ENCODE measurements at places on chromosomes 7 and 10.

- no peaks in the 10 kb centered on the region for H3K4me1 ChIP-seq
- no peak overlapping the region for H3K4me3 ChIP-seq
- peaks cover 4% of the 10 kb centered on the region for H3K27me3 ChIP-seq
- no peaks in the 10 kb centered on the region for H3K36me3 ChIP-seq
Measured at GRCh38 chr7:8389593-8390261, 43.7 kb upstream of the NXPH1 start.

DNA sequence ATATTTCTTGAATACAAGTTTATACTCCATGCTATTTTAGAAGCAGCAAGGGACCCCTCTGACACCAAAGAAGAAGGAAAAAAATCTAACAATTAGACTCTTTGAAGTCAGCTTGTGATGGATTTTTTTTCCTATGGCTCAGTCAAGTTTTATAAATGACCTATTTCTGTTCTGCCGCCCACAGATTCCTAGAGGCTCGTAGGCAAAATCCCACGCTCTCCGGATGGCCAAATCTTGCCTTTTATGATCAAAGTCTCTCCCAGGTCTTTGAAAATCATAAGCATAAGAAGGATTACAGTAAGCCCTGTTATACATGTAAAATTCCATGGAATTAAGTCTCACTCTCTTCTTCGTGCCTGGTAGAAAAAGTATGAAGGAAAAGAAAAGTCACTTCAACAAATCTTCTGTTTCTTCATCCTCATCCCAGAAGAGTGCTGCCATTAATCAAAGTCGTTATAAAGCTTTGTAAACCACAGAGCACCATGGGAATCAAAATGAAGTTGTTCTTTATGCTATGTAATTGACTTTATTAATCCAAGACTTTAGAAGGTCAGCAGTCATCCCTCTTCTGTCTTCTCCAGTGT is 33.1 kb downstream of the ASB13 start:
- H3K27ac ChIP-seq: no peak overlapping the region
- DNase-seq: no peak
- no peaks in the 10 kb centered on the region for H3K27me3 ChIP-seq
- H3K4me3 ChIP-seq: no peak overlapping the region
- peaks cover 16% of the 10 kb centered on the region for H3K4me1 ChIP-seq
- H3K36me3 ChIP-seq: no peaks in the 10 kb centered on the region

DNA sequence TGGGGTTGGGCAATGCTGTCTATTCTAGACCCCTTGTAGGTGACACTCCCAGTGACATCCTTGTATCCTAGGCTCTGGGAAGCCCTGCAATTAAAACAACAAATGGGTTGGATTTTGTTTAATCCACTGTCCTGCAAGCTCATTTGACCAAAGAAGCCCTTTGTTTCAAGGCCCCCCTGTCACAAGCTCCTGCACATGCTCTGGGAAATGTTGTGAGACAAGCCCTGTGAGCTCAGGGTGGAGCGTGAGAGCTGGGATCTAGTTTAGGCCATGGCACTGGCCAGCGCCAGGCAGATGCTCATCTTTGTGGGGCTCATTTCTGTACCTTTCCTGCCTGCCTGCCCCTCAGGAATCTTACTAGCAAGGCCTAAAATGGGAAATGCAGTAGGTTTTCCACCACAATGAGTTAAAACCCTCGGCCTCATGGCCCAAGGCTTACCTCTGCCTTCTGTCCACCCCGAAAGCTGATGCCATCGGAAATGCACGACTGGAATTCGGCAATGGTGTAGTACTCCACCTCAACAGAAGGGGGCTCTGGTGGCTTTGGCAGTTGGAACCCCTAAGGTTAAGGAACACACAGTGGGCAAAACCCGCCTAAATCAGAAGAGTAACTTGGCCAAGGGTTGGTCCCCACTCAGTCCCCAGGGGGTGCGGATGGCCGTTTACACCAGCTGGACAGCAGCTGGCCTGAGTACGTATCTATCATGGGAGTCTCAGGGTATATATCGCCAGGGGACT is 112.0 kb downstream of the NEURL1 start:
- H3K27ac ChIP-seq: peak overlapping the region; percentile 24
- H3K4me3 ChIP-seq: no peak overlapping the region
- peak; percentile 83 for DNase-seq
- H3K4me1 ChIP-seq: peaks cover 5% of the 10 kb centered on the region
- peaks cover 9% of the 10 kb centered on the region for H3K36me3 ChIP-seq

DNA sequence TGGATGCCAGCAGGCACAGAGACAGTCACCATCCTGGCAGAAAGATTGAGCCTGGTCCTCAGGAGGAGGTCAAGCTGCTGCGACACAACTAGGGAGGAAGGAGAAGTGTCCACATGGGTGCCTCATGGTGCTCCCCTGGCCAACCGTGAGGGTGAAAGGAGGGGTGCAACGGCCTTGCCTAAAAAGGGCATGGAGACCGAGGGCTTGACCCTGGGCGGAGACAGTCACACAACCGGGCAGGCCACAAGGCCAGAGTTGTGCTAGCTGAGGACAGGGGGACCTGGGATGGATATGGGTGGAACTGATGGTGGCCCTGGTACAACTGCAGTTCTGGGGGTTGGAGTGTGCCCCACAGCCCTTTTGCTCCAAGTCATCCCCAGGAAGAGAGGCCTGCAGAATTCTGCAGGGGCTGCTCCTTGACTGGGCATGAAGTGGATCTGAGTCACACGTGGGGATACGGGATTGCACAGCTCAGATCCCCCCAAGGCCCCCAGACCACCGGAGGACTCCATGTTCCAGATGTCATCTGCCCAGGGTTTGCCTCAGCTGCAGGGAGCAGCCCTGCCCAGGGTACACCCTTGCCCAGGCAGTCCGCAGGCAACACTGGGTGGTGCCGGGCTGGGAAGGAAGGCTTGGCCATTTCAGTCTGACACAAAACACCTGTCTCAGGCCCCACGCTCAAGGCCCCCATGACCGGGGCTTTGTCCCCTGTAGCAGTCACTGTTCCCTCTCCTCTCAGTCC is 602.3 kb upstream of the MGMT start:
- no peak overlapping the region for H3K27ac ChIP-seq
- H3K36me3 ChIP-seq: no peaks in the 10 kb centered on the region
- DNase-seq: no peak
- no peaks in the 10 kb centered on the region for H3K4me1 ChIP-seq
- H3K27me3 ChIP-seq: no peaks in the 10 kb centered on the region
- H3K4me3 ChIP-seq: no peak overlapping the region

- H3K36me3 ChIP-seq: no peaks in the 10 kb centered on the region
- DNase-seq: no peak
- no peak overlapping the region for H3K27ac ChIP-seq
- no peak overlapping the region for H3K4me3 ChIP-seq
Measured at GRCh38 chr10:35821339-35821911, 179.3 kb upstream of the FZD8 start.

DNA sequence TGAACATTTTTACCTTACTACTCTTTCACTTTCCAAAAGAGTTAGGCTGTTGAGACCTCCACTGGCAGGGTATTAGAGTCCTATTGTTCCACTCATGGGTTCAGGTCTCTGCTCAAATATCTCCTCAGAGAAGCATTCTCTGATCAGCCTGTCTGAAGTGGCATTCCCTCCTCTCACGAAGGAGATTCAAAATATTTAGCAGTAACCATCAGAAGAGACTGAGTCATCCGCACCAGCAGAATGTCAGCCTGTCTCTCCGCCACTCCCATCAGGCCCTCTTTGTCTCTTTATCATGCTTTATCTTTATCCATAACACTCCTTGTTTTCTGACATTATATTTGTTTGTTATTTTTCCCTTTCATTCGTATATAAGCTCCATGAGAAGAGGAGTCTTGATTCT is 79.1 kb downstream of the AASS start:
- no peak overlapping the region for H3K4me3 ChIP-seq
- no peak for DNase-seq

GRCh38 chr7:68718097-68718551 is 880.2 kb upstream of the AUTS2 start:
- no peaks in the 10 kb centered on the region for H3K27me3 ChIP-seq
- H3K36me3 ChIP-seq: no peaks in the 10 kb centered on the region

DNA sequence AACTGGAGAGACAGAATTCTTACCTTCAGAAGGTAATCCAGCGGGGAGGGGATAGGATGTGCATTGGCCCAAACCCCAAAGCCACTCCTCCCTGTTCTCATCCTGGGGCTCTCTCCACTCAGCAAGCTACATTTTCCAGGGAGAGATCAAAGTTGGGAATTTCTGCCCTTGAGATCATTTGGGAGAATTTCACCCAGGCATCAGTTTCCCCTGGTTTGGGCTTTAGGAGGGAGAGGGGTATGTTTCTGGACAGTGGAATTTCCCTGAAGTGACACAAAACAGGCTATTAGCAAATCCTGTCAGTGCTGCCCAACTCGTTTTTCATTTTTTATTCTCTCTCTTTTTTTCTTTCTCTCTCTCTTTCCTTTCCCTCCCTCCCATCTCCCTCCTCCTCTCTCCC is 35.7 kb downstream of the CYP17A1 start:
- peaks cover 15% of the 10 kb centered on the region for H3K36me3 ChIP-seq
- DNase-seq: no peak
- no peaks in the 10 kb centered on the region for H3K27me3 ChIP-seq
- H3K27ac ChIP-seq: peak overlapping the region; percentile 88

GRCh38 chr10:63007112-63007511 is 126.0 kb upstream of the NRBF2 start:
- H3K27me3 ChIP-seq: no peaks in the 10 kb centered on the region
- DNase-seq: no peak
- H3K4me1 ChIP-seq: no peaks in the 10 kb centered on the region
- no peaks in the 10 kb centered on the region for H3K36me3 ChIP-seq
- H3K27ac ChIP-seq: no peak overlapping the region

Data from sigmoid colon (tissue), 7 donors.